ENCODE measurements at places on chromosomes 2 and 18.

DNA sequence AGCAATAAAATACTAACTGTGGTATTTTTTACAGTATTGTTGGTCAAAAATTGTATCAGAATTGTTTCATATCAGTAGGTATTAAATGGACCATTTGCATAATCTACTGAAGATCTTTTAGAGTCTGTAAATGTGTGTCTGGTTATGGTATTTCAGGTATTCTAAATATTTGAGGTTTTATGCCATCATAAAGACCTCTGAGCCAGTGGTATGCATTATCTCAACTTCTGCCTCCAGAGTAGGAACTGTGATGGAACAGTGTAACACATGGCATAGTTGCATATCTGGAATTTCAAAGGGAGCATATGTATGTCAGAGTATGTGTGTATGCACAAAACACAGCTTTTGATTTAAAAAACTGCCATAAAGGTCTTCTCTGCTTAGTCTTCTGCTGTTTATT lies 15.4 kb downstream of the GREB1L start:
- no peak for DNase-seq

DNA sequence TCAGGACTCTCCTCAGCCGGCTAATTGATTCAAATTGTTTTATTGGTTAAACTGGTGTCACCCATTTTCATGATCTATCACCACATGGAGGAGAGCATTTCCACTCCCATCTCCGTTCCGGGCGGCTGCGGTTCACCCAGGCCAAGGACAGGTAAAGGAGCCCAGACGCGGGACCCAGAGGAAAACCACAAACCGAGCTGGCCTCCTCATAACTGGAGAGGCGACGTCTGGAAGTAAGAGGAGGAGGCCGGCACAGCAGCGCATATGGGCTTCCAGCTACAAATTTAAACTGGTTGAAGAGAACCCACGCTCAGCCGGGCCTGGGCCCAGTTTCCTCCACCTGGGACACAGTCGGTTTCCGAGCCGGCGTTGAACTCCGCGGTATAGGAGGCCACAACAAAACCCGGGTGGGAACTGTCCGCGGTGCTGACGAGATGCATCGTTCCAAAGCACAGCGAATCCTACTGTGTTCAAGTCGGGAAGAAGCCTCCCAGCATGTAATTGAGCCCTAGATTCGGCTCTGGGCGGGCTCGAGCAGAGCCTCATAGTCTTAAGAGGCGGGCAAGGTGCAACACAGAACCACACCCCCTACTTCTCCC lies 3.0 kb upstream of the SKOR2 start:
- DNase-seq: no peak

DNA sequence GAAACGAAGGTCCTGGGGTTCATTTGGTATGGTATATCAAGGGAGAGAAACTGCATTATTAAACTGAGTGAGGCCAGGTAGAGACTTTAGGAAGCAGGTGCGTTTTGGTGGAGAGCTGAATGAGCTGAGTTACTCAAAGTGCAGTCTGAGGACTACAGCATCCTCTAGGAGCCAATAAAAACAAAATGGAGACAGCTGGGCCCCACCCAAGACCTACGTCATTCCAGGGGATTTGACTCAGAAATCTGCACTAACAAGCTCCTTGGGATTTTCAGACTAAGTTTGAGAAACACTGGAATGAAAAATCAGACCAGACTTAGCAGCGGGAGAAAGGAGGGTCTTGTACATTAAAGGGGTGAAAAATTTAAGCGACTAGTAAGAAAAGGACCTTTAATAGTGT lies 131.5 kb downstream of the UXS1 start:
- DNase-seq: no peak

DNA sequence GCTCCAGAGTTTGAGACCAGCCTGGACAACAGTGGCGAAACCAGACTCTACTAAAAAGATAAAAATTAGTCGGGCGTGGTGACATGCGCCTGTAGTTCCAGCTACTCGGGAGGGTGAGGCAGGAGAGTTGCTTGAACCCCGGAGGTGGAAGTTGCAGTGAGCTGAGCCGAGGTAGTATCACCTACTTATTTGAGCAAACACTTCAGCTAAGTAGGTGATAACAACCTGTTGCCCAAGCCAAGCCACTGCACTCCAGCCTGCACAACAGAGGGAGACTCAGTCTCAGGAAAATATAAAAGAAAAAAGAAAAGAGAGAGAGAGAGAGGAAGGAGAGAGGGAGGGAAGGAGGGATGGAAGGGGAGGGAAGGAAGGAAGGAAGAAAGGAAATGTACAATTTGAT lies 21.3 kb downstream of the FER1L5 start:
- no peak for DNase-seq
